Nephron progenitor cell (in vitro differentiated cells): ENCODE measurements at places on chromosomes 11 and 22.
A peak's percentile ranks its signal among the peaks of the same experiment; 100 is the strongest.

GRCh38 chr11:13051257-13051656, 42.1 kb downstream of the RASSF10 start:
- no peak for DNase-seq

DNA sequence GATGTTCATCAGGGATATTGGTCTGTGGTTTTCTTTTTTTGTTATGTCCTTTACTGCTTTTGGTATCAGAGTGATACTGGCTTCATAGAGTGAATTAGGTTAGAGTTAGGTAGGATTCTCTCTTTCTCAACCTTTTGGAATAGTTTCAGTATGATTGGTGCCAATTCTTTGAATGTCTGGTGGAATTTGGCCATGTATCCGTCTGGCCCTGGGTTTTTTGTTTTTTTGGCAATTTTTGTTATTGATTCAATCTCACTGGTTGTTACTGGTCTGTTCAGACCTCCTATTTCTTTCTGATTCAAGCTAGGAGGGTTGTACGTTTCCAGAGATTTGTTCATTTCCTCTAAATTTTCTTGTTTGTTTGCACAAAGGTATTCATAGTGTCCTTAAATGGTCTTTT, 54.4 kb downstream of the ATXN10 start:
- no peak for DNase-seq

- peak; percentile 39 for DNase-seq
Observed at GRCh38 chr11:62573006-62573591, 592 bp downstream of the EEF1G start.

GRCh38 chr11:90218606-90219005, 4.2 kb downstream of the CHORDC1 start:
- peak; percentile 46 for DNase-seq

DNA sequence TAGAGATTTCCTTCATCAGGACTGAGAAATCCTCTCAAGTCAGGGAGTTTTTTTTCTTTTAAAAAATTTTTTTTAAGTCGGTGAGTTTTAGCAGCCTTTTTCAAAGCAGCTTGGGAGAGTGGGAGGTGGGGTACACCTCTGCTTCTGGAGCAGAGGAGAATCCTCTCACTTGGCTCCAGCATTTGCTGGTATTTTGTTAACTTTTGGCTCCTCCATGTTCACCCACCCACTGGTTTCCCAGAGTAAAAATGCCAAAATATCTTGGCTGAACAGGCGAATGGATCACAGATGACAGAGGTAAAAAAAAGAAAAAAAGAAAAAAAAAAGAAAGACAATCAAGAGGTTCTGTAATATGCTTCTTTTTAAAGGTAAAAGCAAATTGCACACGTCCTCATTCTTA, 68.0 kb downstream of the GAB2 start:
- no peak for DNase-seq

DNA sequence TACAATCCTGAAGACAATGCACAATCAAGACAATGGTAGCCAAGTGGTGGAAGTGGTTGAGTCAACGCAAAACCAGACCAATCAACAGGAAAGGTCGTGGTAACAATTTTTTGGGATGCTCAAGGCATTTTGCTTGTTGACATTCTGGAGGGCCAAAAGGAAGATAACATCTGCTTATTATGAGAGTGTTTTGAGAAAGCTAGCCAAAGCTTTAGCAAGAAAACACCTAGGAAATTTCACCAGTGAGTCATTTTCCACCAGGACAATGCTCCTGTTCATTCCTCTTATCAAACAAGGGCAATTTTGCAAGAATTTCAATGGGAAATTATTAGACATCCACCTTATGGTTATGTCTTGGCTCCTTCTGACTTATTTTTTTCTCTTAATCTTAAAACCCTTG, 1932.2 kb upstream of the RAG2 start:
- DNase-seq, result no peak

- no peak for DNase-seq
Observed at GRCh38 chr11:131108760-131109159, 192.5 kb upstream of the SNX19 start.

- DNase-seq, result no peak
Observed at GRCh38 chr11:33474866-33475265, 217.7 kb downstream of the HIPK3 start.

- no peak for DNase-seq
Observed at GRCh38 chr11:20192151-20192550, 31.9 kb upstream of the DBX1 start.

GRCh38 chr11:96263238-96263763, 79.7 kb downstream of the MAML2 start:
- DNase-seq, result no peak
